ENCODE measurements at places on chromosomes 11 and 22.

DNA sequence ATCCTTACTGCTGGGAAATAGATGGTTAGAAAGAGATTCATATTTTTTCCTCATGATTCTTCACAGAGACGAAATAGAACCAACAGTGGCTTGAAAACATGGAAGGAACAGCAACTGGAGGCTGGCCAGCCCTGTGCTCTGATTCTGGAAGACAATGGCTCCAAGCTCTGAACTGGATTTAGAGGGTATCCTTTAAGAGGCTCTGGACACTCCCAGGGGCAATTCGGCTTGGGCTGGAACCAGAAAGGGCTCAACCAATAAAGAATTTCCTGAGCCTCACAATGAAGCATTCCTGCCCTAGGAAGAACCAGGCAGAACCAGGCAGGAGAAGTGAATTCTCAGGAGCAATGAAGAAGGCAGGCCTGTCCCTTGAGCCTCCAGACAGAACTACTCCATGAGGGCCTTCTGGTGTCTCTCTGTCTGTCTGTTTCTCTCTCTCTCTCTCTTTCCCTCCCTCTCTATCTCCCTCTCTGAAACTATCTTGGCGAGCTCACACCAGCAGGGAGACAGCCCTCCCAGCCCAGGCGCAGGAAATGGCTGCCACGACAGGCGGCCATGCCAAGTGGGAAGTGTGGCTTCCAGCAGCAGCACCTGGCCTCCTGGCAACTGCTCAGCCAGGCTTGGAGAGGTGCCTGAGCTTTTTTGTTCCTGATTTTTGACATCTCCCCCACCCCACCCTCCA, 93.3 kb downstream of the RCN1 start:
- no peak for DNase-seq

DNA sequence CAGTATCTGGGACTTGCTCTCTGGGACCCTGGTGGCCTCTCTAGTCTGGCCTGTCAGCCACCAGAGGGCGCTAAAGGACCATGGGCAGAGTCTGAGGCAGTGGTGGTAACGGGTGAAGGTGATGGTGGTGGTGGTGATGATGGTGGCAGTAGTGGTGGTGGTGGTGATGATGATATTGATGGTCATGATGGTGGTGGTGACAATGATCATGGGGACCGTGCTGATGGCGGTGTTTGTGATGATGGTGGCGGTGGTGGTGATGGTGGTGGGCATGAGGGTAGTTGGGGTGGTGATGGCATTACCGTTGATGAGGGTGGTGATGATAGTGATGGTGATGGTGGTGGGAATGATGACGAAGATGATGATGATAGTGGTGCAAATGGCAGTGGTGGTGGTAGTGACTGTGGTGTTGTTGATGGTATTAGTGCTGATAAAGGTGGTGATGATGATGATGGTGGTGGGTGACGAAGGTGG, 16.0 kb downstream of the TRPM5 start:
- peak; percentile 77 for DNase-seq

DNA sequence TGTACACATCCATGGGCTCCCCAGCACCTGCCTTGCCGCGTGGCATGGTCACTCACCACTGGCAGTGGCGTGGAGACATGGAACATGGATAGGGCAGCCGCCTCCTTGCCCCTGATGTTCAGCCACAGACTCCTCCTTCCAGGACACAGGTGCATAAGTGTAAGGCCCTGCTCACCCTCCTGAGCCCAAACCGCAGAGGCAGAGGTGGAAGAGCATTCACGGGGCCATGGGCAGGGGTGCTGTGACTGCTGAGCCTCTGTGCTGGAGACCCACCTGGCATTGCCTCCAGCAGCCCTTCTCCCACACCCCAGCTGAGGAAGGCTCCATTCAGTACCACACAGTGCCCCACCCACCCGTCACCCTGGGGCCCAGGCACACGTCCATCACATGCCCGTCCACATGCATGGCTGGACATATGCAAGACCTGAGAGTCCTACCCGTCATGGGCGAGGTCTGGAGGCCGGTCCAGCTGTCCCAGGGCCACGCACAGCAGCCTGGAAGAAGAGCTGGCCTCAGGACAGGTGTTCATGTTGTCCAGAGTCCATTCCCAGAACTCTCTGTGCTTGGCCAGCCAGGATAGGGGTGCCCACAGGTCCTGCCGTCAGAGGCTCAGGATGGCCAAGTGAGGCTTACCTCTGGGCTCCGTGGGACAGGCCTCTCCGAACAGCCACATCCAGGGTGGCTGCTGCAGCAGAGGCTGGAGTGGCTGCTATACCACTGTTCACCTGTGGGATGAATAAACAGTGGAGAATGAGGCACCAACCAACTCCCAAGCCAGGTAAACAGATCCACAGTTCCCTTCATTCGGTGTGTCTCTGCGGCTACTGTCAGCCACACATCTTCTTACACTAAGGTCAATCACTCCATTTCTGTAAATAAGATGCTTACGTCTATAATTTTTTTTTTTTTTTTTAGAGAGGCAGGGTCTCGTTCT, 1.7 kb upstream of the TUBGCP6 start:
- no peak for DNase-seq

GRCh38 chr22:19405652-19406051, 25.9 kb downstream of the HIRA start:
- DNase-seq, result no peak

DNA sequence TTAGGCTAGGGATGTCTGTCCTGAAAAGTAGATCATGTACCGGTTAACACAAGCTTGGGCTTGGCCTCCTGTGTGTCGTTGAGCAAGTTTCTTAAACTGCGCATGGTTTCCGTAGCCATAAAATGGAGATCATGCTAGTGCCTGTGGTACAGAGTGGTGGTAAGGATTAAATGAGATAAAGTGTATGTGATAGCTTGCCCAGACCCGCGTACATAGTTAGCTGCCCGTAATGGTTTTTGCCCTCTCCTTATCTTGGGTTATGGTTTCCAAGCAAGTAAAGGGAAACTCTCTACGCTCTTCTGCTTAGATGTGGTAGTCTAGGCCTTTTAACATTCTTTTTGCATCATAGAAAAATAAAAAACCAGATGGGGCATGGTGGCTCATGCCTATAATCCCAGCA, 11.0 kb upstream of the PTPRJ start:
- no peak for DNase-seq

DNA sequence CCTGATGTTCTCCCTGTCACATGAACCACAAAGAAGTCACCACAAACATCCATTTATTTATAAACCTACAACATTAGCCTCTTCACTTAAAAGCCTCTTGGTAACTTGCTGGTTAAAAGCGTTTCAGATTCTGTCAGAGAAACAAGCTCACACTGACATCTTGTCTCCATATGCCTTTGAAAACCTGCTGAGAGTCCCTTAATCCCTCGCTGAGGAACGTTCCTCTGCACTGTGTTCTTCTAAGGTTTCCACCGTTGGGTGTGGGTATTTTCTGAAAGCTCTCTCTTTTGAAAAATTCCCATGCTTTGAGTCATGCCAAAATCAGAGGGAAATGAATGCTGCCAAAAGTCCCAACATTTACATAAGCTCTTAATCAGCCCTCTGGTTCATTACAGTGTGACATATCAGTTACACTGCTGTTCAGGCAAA, 149.8 kb downstream of the CCDC34 start:
- no peak for DNase-seq

GRCh38 chr11:64546176-64546575, 44.8 kb upstream of the SLC22A12 start:
- no peak for DNase-seq

- no peak for DNase-seq
Measured at GRCh38 chr22:43541462-43542407, 129.9 kb downstream of the MPPED1 start.

GRCh38 chr22:37862570-37863325, 13.5 kb downstream of the EIF3L start:
- no peak for DNase-seq

DNA sequence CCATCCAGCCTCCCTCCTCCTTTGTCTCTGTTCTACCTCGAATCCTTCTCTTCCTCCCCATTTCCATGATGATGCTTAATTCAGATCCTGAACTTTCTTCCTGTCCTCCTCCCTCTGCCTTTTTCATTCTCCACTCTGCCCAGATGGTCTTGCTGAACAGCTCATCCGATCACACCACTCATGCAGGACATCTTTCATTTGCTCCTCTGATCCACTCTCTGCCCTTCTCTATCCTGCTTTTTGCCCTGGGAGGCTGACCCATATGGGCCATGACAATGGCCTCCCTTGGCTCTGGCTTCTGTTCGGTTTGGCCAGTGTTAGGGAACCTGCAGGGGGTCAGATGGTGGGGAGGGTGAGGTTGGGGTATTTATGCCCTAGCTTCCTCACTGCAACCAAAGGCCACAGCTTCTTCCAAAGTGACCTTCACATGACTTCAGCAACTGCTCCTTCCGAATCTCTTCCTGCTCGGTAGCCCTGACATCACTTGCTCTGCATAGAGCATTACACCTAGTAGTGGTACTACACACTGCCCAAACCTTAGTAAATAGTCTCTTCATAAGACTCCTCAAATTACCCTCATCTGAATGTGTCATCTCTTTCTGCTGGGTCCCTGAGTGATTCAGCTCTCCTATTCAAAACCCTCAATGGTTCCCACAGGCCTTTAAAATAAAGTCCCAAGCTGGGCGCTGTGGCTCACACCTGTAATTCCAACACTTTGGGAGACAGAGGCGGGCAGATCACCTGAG, 32.7 kb upstream of the MICAL2 start:
- DNase-seq, result no peak

DNA sequence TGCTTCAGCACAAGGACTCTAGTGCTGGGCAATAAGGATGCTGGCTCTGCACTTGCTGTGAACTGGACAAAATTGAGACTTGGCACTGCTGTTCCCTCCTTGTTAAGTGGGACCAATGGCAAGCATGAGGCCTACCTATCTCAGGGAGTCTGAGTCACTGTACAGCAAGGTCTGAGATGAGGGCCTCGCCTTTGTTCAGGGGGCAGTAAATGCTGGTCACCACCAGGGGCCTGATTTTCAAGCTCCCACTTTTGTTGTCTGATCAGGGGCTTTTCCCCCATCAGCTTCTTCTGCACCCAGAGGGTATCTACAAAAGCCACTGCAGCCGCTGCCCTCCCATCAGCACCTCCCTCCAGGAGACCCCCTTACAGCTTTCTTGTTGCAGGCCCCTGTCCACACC, 22.8 kb downstream of the DHCR7 start:
- no peak for DNase-seq

DNA sequence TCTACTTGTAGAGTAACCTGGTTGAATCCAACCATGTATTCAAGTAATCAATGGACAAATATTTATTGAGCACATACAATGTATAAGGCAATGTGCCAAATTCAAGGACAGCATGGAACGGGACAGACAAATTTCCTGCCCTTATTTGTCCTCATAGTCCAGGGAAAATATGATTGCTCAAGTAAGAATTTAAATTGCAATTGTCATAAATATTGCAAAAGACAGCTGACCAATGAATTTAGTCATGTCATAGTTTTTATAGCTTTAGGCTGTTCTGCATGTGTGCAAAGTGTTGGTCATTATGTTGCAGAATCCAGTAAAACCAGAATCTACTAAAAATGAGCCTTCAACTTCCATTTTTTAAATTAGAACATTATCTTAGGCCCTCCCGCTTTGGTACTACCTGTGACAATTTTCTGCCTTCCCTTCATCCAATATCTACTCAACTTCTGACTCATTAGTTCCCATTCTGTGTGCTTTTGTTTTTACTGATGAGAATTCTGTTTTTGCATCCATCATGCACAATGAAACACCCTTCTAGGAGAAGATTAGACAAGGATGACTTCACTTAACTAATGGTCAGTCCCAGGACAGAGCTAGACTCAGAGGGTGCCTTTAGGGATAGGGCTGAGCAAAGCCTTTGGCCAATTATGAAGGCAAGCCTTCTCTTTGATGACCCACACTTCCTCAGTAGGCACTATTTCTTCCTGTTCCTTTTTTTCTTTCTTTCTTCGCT, 45.8 kb upstream of the FIBIN start:
- DNase-seq, result no peak

DNA sequence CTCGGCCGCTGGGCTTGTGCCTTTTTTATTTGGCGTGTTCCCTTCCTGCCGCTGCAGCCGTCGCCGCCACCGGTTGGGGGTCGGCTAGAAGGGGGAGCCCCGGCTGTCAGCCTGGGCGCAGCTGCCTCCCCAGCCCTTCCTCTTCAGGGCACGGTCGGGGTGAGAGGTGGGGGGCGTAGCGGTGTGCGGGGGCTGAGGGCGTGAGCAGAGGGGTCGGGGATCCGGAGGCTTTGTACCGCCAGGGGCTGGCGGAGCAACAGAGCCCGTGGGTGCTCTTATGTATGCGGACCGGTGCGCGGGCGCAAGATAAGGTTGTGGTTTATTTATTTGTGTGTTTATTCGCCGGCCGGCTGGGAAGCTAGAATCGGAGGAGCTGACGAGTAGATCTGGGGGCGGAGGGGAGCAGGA, 477 bp downstream of the ZBTB16 start:
- DNase-seq, result no peak

GRCh38 chr22:30159561-30160353, 79.5 kb downstream of the HORMAD2 start:
- DNase-seq, result peak; percentile 48

DNA sequence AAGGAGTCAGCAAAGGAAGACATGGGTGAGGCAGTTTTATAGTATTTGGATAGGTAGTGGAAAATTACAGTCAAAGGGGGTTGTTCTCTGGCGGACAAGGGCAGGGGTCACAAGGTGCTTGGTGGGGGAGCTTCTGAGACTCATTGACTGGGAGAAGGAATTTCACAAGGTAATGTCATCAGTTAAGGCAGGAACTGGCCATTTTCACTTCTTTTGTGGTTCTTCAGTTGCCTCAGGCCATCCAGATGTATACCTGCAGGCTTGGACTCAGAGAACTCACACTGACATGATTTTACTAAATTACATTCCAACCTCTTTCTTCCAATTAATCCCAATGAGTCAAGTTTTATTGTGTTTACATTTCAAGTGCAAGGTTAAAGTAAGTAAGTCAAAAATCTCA, 240.5 kb upstream of the API5 start:
- no peak for DNase-seq

DNA sequence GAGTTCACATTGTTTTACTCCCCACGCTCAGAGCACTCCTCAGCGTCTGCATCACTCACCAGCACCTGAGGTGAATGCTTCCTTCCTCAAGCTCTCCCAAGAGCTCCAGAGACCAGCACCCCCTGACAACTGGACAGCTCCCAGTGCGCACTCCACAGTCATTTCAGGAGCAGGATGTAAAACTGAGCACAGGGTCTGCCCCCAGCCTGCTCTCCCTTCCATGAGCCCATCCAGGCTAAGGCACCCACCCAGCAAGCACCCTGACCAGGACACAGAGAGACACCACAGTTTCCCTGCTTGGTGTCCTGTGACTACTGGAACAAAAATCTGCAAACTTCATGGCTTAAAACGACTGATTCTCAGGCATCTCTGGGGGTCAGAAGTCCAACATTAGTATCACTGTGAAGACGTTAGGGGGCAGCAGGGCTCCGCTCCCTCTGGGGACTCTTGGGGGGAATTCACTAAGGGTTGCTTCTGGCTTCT, 3.3 kb downstream of the SCGB1D2 start:
- no peak for DNase-seq
